ENCODE measurements at places on chromosomes 4 and X.

GRCh38 chrX:147850875-147851274 is 60.8 kb upstream of the FMR1 start:
- DNase-seq: no peak

- no peak for DNase-seq
Observed at GRCh38 chrX:152575331-152575730, 62.4 kb upstream of the GABRQ start.

- DNase-seq: no peak
Observed at GRCh38 chr4:53919535-53919934, 144.9 kb downstream of the CHIC2 start.

DNA sequence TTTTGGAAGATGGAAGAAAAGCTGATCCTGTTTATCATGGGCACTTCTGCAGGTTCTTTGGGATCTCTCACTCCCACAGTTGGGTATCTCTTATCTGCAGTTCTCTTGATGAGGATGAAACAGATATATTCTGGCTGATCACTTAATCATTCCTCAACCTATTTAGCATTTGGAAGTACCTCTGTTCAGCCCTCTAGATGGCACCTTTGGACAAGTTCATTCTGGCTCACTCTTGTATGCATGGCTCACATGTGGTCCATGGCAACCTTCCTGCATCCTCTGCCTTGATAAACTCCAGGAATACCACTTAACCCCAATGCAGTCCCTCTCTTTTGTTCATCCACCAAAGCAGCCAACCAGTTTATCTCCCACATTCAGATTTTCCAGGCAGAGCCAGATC is 74.2 kb downstream of the SMARCA5 start:
- DNase-seq: no peak

- DNase-seq: no peak
Observed at GRCh38 chrX:67604979-67605703, 61.3 kb downstream of the AR start.

DNA sequence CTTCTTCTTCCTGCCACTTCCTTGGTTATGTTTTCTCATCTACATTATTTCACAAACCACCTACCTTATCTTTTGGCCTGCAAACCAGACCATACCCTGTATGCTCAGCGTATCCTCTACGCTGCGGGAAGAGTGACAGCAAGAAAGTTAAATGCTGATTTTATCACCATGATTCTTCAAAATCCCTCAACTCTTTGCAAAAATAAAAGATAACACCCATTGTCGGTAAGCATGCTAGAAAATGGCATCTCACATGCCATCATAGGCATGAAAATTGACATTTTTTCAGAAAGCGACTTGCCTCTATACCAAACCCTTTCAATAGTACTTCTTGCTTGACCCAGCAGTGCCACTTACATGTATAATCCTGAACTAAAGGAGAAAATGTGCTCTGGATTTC is 102.0 kb downstream of the HPGD start:
- DNase-seq: no peak

DNA sequence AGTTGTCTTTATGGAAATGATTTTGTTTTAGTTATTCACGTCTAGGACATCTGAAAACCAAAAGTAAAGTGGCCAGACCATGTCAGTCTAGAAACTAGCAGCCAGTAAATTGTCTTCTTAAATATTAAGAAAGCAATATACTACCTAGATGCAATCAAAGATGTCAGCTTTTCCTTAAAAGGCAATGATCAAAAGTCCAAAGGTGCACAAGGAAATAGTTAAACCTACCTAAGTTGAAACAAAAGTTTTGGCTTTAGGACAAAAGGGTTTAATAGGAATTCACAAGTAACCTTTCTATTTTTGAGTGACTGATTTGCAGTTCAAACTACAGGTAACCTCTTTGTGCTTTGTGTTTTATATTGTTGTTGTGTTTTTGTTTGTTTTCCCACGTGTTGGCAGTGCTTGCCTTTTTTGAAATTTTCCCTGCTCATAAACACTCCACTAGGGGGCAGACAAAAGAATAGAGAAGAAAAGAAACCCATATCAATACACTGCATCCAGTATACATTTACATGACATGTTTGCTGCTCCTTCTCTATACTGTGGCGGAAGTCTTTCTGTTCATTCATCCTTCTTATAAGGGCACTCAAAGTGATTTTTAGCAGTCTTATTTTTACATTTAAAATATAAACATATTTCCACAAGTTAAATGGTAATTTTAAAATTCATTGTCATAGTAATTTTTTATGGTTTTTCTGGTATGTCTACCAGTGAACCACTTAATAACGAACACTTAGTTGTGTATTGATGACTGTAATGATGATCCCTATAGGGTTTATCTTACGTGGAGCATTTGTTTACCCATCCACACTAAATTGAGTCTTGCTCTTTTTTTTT is 62.7 kb downstream of the GAB1 start:
- DNase-seq: peak; percentile 29
